Stimulated activated CD4-positive, alpha-beta T cell treated with anti-CD3 and anti-CD28 coated beads, Interleukin-1b, Interleukin-23, amount 100 ng/mL, for 1 hour (primary cell): ENCODE measurements at places on chromosomes 5 and 9.

DNA sequence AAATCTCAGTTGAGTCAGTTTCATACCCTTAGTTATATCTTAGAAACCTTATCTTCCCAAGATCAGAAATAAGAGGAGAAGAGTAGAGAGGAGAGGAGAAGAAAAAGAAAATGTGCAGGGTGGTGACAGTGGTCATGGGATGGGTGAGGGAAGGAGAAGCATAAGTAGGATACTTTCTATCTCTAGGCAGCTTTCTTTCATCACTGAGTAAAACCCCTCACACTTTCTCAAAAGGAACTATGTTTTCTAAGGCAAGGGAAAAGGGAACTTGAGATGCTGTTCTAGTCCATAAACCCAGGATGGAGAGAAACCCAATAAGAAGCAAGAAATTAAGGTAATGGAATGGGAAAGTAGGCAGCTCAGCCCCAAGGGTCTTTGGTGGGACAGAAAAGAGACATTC is 225.3 kb downstream of the MCTP1 start:
- DNase-seq, result no peak

GRCh38 chr9:71363286-71363961 is 242.0 kb upstream of the TRPM3 start:
- DNase-seq, result no peak

- DNase-seq, result no peak
Measured at GRCh38 chr9:137492464-137493363, 33.6 kb upstream of the NSMF start.

DNA sequence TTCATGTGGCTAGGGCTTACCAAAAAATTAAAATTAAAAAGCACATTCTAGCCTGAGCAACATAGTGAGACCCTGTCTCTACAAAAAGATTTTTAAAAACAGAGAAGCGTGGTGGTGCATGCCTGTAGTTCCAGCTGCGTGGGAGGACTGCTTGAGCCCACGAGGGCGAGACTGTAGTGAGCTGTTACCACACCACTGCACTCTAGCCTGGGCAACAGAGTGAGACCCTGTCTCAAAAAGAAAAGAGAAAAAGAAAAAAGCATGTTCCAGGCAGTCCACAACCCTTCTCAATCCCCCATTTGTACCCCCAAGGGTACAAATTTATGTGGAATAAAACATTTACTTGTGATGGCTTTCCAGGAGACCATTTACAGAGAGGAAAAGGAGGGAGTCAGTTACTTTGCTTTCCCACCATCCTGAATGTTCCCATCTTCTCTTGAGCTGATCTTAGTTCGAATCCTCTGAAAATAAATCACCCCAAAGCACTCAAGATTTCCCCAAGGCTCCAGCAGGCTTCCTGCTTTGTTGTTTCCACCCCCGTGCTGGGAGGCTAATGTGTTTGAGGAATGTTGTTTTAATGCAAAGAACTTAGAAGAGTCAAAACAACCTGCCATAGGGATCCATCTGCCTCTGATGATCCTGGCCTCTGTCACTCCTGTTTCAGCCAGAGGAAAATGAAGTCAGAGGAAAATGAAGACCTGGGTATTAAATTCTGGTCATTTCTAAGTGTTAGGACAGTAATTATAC is 384.7 kb downstream of the BNC2 start:
- DNase-seq, result no peak

GRCh38 chr9:91837981-91838731 is 111.9 kb downstream of the ROR2 start:
- no peak for DNase-seq

DNA sequence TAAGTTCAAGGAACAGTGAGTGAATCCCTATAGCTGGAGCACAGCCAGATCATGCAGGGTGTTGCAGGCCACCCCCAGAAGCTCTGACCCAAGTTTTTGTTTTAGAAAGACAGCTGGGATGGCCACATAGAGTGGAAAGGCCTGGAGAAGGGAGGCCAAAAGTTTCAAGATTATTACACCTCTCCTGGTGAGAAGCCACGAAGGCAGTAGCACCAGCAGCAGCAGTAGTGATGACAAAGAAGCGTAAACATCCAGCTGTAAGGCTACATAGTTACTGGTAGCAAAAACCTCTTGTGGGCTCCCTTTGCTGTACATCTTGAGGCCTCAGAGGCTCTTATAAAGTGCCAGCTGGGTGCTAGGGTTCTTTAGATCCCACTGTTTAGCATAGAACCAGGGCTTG is 11.8 kb downstream of the ADAMTSL1 start:
- DNase-seq, result no peak

DNA sequence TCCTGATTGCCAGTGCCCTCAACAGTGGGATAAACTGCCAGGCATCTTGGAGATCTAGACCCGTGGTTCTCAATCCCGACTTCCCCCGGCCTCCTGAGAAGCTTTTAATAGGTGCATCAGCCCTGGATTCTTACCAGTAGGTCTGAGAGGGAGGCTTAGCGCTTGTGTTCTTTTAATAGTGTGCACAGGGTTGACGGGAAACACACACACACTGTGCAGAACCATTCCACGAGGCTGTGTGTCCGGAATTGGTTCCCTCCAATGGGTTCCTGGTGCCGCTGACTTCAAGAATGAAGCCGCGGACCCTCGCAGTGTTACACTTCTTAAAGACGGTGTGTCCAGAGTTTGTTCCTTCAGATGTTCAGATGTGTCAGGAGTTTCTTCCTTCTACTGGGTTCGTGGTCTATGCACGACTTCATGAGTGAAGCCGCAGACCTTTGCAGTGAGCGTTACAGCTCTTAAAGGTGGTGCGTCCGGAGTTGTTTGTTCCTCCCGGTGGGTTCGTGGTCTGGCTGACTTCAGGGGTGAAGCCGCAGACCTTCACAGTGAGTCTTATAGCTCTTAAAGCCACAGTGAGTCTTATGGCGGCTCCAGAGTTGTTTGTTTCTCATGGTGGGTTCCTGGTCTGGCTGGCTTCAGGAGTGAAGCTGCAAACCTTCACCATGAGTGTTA is 46.6 kb upstream of the PRSS3 start:
- no peak for DNase-seq

DNA sequence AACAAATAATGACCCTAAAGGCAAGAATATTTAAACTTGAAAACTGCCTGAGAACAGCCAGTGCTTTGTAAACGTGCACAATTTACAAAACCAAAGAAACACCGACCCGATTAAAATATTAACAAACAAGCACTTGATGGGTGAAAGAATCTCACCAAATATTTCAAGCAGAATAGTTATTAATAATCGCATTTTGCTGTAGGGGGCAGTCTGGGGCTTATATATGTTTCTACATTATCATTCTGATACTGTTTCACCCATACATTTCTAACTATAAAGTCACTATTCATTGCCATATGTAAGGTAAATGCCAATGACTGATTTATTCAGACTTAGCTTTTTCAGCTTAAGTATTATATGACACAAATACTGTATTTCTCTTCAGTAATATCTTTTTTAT is 37.7 kb downstream of the UBAP2 start:
- no peak for DNase-seq

DNA sequence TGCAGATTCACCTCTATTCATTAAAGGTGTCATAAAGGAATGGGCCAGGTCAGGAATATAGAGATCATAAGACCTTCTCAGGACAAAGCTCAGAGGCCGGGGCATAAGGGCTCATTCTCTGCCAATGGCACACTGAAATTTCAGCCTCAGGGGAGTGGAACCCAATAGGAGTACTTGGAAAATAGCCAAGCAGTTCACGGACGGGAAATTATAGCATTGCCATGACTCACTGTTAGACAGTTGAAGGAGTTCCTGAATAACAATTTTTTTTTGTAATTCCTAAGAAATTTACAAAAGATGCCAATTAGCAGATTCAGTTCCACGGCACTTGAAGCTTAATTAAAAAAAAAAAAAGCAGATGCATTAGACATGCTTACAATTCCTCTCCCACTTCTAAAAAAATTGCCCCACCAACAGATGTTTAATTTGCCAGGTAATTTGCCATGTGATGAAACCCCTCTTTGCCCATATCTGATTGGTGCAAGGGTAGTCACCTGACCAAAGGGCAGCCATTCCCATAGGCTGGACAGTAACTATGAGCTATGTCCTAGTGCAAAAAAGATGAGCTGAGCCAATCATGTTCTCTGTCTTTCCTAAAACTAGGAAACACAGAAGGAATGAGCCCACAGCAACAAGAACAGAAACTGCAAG is 58.6 kb downstream of the PTCD2 start:
- DNase-seq, result no peak

GRCh38 chr9:109013679-109014607 is 644 bp upstream of the CTNNAL1 start:
- DNase-seq, result no peak

DNA sequence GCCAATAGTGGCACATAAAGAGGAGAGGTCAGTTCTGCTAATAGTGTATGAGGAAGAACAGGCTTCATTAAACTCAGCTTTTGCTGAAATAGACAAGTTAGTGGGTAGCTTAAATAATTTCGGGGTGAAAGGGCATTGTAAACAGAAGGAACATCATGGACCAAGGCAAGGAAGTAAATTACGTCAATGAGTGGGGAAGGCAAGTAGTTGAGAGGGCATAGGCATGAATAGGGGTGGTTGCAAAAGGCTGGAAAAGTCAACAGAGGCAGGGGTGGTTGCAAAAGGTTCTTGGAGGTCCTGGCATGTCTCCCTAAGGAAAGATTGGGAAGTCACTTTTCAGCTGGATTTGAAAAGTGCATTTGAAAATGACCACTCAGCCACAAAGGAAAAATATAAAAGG is 383.3 kb upstream of the RPS23 start:
- DNase-seq, result no peak

- no peak for DNase-seq
Measured at GRCh38 chr5:38022631-38023030, 182.8 kb upstream of the GDNF start.

GRCh38 chr9:128374221-128374675 is 3.1 kb downstream of the URM1 start:
- no peak for DNase-seq

- no peak for DNase-seq
Measured at GRCh38 chr9:69332067-69332685, 7.2 kb downstream of the ENTREP1 start.

DNA sequence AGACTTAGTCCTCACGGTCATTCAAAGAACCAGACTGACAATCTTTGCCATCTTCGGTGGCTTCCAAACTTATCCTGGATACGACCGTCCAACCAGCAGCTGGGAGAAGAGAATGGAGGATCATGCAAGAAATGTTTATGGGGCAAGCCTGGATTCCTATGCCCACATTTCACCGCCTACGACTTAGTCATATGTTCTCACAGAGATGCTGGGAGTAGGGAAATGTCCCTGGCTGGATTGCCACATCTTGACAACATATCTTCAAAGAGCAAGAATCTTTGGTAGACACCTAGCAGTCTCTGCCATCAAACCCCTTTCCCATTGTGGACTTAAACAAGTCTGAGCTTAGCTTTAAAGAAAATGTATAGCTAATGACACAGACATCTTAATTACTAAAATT is 5.0 kb downstream of the MED7 start:
- DNase-seq, result no peak

DNA sequence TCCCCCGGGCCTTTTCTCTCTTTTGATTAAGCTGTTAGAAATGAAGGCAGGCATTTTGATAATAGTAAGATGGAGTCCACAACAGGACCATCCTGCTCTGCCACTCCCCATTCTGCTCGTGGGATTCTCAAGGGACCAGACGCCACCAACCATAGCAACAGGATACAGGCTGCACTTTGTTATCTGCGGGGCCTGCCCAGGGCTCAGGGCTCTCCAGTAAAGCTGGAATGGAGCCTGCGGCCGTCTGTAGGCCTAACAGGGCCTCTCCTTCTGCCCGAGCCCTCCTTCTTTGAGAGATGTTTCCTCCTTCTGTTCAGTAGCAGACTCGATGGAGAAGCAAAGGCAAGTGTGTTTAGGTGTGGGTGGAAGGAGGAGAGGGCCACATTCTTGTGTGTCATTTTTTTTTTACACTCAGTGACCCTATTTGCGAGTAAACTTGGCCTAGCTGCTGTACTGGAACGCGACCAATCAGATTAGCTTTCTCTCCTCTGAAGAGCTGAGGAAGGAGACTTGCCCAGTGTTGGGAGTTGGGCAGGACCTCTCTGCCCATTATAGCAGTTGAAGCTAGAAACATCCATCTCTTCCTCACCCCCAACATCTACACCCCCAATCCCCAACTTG is 8.9 kb upstream of the EPB41L4B start:
- DNase-seq, result no peak

GRCh38 chr5:170372971-170373370 is 16.2 kb downstream of the KCNMB1 start:
- no peak for DNase-seq

GRCh38 chr9:14992516-14992915 is 82.3 kb upstream of the FREM1 start:
- no peak for DNase-seq

- no peak for DNase-seq
Measured at GRCh38 chr5:36655161-36655560, 48.8 kb downstream of the SLC1A3 start.

DNA sequence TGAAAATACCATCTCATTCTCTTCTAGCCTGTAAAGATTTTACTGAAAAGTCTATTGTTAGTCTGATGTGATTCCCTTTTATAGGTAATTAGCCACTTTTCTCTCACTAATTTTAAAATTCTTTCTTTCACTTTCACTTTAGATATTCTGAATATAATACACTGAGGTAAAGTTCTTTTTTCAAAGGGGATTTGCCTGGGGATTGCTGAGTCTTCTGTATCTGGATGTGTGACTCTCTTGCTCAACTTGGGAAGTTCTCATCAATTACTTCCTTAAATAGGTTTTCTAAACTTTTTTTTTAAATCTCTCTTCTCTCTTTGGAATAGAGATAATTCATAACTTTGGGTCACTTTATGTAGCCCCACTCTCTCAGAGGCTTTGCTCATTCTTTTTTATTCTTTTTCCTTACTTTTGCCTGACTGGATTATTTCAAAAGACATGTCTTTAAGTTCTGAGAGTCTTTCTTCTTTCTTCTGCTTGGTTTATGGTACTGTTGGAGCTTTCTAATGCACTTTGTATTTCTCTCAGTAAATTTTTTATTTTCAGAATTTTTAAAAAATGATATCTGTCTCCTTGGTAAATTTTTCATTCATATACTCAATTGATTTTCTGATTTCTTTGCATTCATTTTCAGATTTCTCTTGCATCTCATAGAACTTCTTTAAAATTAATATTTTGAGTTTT is 55.9 kb upstream of the IL12B start:
- no peak for DNase-seq
